SW 1271 (cell line): ENCODE measurements at places on chromosomes 13 and 19.
A peak's percentile ranks its signal among the peaks of the same experiment; 100 is the strongest.

- no peak for DNase-seq
Measured at GRCh38 chr13:32272021-32272683, 43.0 kb downstream of the ZAR1L start.

- DNase-seq: no peak
Measured at GRCh38 chr19:40512473-40513344, 45.9 kb downstream of the SPTBN4 start.

DNA sequence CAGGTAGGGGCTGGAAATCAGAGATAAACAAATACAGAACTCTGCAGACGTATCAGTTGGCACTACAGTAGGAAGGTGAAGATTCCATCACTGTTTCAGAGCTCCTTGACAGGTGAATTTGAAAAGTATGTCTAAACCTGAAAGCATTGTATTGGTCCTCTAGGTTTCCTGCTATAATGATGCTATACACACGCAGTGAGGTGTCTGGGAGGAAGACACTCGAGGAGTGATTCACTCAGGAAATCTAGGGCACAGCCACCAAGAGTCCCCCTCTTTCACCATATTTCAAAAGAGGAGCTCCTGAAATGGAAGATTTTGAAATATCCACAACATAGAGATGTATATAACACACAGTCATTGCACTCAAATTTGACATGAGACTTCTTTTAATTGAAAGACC, 331.0 kb upstream of the DACH1 start:
- DNase-seq: no peak

GRCh38 chr19:38233740-38234251, 9.8 kb upstream of the DPF1 start:
- peak; percentile 45 for DNase-seq

GRCh38 chr19:31583148-31583547, 233.9 kb upstream of the TSHZ3 start:
- no peak for DNase-seq

DNA sequence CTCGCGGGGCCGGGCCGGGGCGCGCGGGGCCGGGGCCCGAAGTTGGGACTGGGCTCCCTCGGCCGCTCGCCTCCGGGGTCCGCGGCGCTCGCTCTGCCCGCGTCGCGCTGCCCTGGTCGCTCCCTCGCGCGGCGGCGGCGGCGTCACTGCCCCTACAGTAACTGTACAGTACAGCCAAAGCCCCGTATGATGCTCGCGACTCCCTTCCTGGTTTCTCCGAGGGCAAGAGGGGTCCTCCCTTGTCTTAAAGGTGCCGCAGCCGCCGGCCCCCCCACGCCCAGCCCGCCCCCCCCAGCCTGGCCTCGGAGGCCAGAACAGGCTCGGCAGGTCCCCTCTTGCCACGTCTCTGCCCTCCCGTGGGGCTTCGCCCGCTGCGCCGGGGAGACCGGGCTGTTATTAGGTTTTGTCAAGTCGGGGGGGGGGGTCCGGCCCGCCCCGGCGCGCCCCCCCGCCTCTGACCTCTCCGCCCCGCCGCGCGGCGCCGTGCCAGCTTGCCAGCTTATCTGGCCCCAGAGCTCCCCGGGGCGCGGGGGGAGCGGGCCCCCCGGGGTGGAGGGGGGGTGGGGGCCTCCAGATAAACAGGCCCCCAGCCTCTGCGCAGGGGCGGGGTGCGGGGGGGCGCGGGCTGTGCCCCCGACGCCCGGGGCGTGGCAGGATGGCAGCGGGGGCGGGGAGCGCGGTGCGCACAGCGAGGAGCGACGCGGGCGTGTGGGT, at the start of gene ZBTB7A:
ZBTB7A (minus strand) TSS at position 218 of the 714 bp plus-strand sequence. CDS start 11,667 bp downstream, outside the sequence.
- peak; percentile 70 for DNase-seq

DNA sequence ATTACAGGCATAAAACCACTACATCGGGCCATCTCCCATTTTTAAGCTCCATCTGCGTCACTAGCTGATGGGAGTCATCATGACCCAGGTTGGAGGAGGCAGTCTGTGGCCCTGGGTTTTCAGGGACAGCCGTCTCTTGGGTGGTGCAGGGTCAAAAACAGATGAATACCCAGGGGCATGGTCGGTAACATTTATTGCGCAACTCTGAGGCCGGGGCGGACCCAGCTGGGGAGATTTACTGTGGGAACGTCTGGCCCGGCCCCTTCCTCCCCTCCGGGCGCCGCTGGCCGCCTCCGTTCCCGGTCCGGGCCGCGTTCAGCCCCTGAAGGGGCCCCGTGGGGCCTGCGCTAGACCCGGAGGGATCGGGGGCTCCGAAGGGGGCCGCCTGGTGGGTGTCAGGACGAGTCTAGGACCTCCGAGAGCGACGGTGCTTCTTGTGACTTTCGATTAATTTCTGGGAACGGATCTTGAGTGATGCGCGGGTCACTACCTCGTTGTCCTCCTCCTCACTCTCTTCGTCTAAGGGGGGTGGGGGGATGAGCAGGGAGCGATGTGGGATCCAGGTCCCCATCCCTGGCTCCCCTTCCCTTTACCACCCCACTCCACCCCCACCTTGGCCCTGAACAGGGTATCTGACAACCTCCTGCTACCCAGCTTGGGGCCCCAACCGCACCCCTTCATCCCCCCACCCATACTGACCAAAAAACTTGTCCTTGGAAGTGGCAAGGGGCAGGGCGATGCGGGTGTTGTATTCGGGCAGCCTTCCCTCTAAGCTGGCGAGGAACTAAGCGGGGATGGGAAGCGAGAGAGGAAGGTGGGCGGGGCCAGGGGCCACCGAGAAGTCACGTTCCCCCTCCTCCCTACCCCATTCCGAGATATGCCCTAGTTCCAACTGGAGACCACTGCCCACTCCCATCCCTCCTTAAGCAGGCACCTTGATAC, 1.6 kb upstream of the RGL3 start:
- no peak for DNase-seq

- DNase-seq: no peak
Measured at GRCh38 chr19:3494051-3494450, 6.4 kb downstream of the DOHH start.

DNA sequence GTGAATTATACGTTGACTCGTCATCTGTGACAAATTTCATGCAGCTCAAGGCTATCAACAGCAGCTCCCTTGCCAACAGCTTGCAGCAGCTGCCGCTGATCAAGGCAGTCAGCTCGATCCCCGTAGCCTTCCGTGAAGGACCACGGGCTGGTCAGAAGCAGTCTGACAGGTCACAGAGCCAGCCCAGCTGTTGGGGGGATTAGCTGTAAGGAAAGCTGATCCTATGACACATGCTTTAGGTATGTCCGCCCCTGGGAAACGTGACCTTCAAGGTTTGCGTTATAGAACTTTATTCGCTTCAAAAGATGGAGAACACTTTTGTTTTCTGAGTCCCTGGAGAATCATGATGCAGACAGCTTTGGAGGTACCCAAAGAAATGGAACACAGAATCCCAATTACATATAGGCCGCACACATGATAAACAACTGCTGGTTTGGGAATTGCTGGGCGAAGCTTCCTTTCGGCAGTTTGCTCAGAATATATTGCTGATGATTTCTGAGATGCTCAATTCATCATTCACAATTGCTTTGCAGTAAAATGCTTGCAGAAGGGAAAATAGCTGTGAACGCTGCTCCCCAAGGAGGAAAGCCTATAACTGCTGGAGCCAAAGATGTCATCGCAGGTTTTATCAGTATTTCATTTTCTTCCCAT, 62.6 kb upstream of the USP29 start:
- no peak for DNase-seq
